ENCODE measurements at places on chromosomes 3 and 15. TPM values are rescaled to one million over a fixed set of nuclear protein-coding genes. Genes with fewer than 3 reads are reported as not detected.
A peak's percentile ranks its signal among the peaks of the same experiment; 100 is the strongest.

The PRKCD gene
- total RNA-seq, result 16.5 TPM

The SPESP1 gene
- 1.1 TPM for total RNA-seq

DNA sequence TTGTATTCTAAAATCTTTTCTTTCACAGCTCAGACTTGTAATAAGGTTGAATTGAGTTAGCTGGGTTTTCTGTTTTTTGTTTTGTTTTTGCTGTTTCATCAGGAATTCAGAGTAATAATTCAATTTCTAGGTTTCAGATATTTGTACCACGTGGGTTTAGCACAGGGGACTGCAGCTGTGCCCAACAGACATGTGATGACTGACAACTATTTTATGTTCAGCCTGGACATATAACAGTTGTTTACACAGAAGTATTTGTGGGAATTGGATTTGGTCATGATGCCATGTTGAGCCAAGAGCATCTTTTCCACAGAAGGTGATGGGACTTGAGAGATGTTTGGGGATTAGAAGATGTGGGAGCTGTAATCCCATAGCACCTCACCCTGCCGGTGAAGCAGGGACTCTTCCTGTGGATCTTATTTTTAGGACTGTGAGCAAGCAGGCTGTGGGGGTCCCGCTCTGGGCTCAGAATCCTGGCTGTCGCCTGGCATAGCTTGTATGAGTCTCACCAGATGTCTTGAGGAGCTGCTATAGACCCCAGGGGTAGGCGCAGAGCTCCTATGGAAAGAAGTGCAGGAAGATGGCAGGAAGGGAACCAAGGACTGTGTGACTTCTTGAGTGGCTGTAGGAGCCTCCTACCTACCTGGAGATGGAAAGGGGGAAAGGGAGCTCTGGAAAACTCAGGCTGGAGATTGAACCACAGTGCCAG, 23.7 kb downstream of the PXYLP1 start:
- DNase-seq, result no peak

- DNase-seq, result no peak
These were observed 4.2 kb downstream of the TBC1D23 start for GRCh38 chr3:100265016-100265415.

GRCh38 chr15:32723171-32723948, 5.6 kb downstream of the GREM1 start:
- DNase-seq, result peak; percentile 18

Data from activated naive CD8-positive, alpha-beta T cell treated with anti-CD3 and anti-CD28 coated beads for 36 hours (primary cell).